Thyroid gland (tissue), 4 donors: ENCODE measurements at places on chromosomes 6 and 20. TPM values are rescaled to one million over a fixed set of nuclear protein-coding genes. Genes with fewer than 3 reads are reported as not detected.

CNR1 gene
- total RNA-seq = 17.5 TPM

GTSF1L gene
- total RNA-seq = not detected

DNA sequence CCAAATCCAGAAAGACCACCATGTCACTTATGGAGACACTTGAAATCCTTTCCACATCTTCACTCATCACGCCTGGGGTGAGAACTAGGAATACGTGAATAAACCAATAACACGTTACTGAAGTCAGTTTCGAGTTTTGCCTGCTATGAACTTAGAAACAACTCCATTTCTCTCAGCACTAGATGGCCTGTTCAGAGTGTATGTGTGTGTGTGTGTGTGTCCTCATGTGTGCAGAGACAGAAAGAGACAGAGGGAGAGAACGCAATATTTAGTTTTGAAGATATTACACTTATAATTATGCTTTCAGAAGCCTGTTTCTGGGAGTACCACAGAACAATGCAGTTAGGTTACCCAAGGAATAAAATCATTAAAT is 81.2 kb upstream of the CCN6 start:
- no peak for DNase-seq

- DNase-seq = no peak
These were observed 66.3 kb downstream of the RBM38 start for GRCh38 chr20:57457243-57458095.
